ENCODE measurements at places on chromosomes 11 and 22.

- no peak for DNase-seq
Measured at GRCh38 chr22:44515779-44516178, 17.7 kb upstream of the RTL6 start.

GRCh38 chr11:117505285-117505970 lies 177.8 kb downstream of the CEP164 start:
- no peak for DNase-seq

GRCh38 chr22:19756288-19757128 lies 4.1 kb upstream of the TBX1 start:
- DNase-seq, result peak; percentile 80

DNA sequence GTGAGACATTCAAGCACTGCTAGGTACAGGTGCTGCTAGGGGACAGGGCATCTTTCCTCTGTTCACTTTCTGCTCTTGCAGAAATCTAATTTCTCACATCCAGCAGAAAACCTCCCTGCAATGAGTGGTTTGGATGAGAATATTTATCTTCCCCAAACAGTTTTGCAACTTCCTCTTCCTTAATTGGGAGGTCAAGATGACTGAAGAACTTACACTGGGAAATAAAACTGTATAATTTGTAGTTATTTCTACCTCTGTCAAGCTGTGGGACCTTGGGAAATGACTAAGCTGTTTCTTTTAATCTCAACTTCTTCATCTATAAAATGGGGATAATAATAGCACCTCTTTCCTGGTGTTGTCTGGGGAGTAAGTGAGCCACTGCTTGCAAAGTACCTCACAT lies 69.8 kb downstream of the PRR5L start:
- DNase-seq, result no peak

GRCh38 chr22:48951836-48952235 lies 875.8 kb downstream of the BRD1 start:
- DNase-seq, result no peak

DNA sequence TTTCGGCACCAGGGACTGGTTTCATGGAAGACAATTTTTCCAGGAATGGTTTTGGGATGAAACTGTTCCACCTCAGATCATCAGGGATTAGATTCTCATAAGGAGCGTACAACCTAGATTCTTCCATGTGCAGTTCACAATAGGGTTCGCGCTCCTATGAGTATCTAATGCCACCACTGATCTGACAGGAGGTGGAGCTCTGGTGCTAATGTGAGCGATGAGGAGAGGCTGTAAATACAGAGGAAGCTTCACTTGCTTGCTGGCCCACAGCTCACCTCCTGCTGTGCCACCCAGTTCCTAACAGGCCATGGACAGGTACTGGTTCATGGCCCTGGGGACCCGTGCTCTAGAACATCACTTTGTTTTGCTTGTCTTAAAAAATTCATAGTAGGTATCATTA lies 41.8 kb upstream of the AMPD3 start:
- no peak for DNase-seq

DNA sequence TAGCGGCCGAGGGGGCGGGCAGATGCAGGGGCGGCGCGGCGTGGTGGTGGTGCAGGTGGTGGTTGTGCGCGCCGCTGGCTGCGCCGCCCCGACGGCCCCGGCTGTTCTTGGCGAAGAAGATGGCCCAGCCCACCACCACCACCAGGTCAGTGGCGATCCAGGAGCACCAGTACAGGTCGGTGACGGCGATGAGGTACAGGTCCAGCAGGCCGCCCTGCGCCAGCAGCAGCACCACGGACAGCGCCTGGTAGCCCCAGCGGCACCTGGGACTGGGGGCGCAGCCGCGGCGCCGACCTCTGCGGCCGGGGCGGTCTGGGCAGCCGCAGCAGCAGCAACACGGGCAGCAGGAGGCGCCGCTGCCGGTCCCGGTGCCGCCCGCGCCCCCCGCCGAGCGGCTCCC lies 879 bp downstream of the TMEM121B start:
- peak; percentile 29 for DNase-seq

GRCh38 chr11:91272089-91272488 lies 952.5 kb upstream of the FAT3 start:
- no peak for DNase-seq

DNA sequence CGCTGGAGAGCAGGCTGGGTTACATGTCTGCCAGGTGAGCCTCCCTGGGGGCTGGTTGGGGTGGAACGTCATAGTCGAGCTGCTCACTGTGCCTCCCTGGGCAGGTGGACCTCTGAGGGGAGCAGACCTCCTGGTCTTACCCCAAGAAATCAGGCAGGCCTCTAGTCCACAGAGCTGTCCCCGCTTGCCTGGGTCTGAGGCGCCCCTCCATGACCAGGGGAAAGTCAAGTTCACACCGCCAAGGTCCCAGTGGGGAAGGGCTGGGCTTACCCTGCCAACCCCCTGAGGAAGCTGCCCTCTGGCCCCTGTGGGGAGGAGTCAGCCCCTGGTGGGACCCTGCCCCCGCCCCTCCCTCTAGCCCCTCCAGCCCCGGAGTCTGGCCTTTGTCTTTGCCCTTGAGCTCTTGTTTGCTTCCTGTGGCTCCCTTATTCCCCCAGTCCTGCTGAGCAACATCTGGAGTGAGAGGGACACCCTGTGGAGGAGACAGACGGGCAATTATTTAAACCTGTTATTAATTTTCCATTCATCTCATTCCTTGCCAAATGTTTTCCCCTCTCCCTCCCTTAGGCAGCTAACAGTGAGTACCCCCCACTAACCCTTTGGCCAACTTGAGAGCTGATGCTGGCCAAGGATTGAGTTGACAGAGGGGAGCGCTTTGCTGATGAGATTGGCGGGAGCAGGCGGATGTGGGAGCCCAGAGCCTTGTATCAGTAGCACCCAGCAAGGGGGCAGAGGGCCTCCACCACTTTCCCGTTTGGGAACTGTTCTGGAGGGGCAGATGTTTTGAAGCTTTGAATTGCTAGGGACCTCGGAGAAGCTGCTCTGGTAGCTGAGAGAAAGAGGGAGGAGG lies 83.4 kb downstream of the CEP164 start:
- DNase-seq, result no peak

DNA sequence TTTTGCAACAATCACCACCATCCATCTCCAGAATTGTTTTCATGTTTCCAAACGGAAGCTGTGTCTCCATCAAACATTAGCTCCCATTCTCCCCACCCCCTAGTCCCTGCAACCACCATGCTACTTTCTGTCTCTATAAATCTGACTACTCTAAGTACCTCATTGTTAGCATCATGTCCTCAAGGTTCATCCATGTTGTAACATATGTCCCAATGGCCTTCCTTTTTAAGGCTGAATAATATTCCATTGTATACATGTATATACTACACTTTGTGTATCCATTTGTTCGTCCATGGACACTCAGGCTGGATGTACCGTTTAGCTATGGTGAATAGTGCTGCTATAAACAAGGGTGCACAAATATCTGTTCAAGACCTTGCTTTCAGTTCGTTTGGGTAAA lies 8.2 kb upstream of the DPF2 start:
- DNase-seq, result no peak

DNA sequence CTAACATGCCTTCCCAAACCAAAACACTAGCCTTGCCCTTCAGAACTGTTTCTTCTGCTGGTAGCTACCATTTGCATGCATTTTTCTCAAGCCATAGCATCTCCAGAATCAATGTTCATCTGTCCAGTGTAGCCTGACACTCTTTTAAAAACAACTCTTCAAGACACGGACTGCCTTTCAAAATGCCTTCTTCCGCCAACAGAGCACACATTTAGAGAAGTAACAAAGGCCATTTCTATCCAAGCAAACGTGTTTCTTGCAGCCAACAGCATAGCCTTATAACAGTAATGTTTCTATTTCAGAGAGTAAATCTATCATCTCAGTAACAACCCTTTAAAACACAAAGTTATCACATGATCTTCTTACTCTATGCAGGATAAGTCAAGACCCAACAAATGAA lies 143.3 kb upstream of the MTMR2 start:
- DNase-seq, result no peak

GRCh38 chr11:117192401-117192875 lies 6.7 kb upstream of the TAGLN start:
- no peak for DNase-seq

DNA sequence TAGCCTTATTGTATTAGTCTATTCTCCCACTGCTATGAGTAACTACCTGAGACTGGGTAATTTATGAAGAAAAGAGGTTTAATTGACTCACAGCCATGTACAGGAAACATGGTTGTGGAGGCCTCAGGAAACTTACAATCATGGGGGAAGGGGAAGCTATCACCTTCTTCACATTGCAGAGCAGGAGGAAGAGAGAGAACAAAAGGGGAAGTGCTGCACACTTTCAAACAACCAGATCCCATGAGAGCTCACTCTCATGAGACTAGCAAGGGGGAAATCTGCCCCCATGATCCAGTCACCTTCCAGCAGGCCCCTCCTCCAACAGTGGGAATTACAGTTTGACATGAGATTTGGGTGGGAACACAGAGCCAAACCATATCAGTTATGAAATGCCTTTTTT lies 179.4 kb downstream of the ARHGAP42 start:
- no peak for DNase-seq

GRCh38 chr22:44159811-44160210 lies 20.9 kb upstream of the PARVG start:
- no peak for DNase-seq

DNA sequence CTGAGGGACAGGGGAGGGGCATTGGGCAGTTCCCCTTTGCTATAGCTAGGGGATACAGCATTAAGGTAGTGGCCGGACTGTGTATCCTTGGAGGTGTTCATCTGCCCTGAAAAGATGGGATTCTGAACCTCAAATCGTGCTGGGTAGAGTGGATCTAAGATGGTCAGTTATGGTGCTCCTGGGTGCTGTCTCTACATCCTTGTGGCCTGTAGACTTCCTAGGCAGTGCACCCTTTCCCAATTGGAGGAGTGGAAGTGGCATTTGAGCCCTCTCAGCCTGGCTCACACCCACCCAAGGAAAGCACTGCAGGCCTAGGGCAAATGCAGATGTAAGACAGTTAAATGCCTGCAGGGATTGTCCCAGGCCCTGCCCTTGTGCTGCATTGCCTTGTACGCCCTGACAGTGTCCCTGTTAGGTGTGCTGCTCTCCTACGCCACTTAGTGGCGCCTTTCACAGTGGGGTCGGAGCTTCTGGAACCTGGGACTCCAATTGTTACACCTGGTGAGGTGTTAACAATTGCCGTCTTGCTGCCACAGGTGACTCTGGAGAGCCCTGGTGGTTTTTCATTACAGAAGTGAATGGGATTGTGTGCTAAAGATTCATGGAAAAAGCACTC lies 35.0 kb downstream of the PPFIBP2 start:
- DNase-seq, result no peak
